ENCODE measurements at places on chromosomes 4 and X. TPM values are rescaled to one million over a fixed set of nuclear protein-coding genes. Genes with fewer than 3 reads are reported as not detected.

GPRASP1 gene
- 3.7 TPM for total RNA-seq

PROM1 gene
- not detected for total RNA-seq

SOWAHD gene
- total RNA-seq = 0.09 TPM

AGA gene
- 32.5 TPM for total RNA-seq

MAGEA2B gene
- not detected for total RNA-seq

GRID2 gene
- total RNA-seq = 0.32 TPM

ABCE1 gene
- total RNA-seq = 121 TPM

SPANXB1 gene
- total RNA-seq = not detected

TRAM1L1 gene
- total RNA-seq = 3.3 TPM

CTAG1A gene
- not detected for total RNA-seq

SPANXD gene
- not detected for total RNA-seq

ATP5ME gene
- 39.6 TPM for total RNA-seq

TMSB15C gene
- 3.6 TPM for total RNA-seq

SOX3 gene
- not detected for total RNA-seq

DCAF4L1 gene
- 0.23 TPM for total RNA-seq

OPRPN gene
- not detected for total RNA-seq

PNMA3 gene
- total RNA-seq = 0.89 TPM

DCK gene
- 14.3 TPM for total RNA-seq

GYPA gene
- not detected for total RNA-seq

CDX4 gene
- total RNA-seq = not detected

MAGEB1 gene
- total RNA-seq = not detected

H2BW2 gene
- not detected for total RNA-seq

NAA10 gene
- total RNA-seq = 54.9 TPM

KLHL4 gene
- total RNA-seq = 6.8 TPM

LGI2 gene
- total RNA-seq = under 0.01 TPM

VCX gene
- not detected for total RNA-seq

RPA4 gene
- total RNA-seq = 0.92 TPM

EVC gene
- total RNA-seq = 53.4 TPM

UGT2B11 gene
- total RNA-seq = not detected

GAGE12F gene
- total RNA-seq = not detected

SLC2A9 gene
- 2.7 TPM for total RNA-seq

ZCCHC4 gene
- 14.3 TPM for total RNA-seq

PGK1 gene
- 831 TPM for total RNA-seq

XK gene
- under 0.01 TPM for total RNA-seq

MAML3 gene
- 1.2 TPM for total RNA-seq

ZNF630 gene
- total RNA-seq = 0.97 TPM

OCIAD1 gene
- 104 TPM for total RNA-seq

PWWP3B gene
- total RNA-seq = 2.1 TPM

SLITRK4 gene
- total RNA-seq = 3.6 TPM

SPOCK3 gene
- 1.4 TPM for total RNA-seq

KLHL34 gene
- not detected for total RNA-seq

PRR32 gene
- not detected for total RNA-seq

TLR10 gene
- not detected for total RNA-seq

FAM9B gene
- total RNA-seq = not detected

YY2 gene
- total RNA-seq = 2.1 TPM

SERPINA7 gene
- total RNA-seq = not detected

ALPK1 gene
- 19.3 TPM for total RNA-seq

PNCK gene
- total RNA-seq = 0.59 TPM

PRSS48 gene
- not detected for total RNA-seq

GPC3 gene
- total RNA-seq = 19.3 TPM

APOO gene
- total RNA-seq = 8.3 TPM

USP51 gene
- total RNA-seq = 1.5 TPM

LEF1 gene
- 0.28 TPM for total RNA-seq

TREX2 gene
- total RNA-seq = 1.8 TPM

BMPR1B gene
- total RNA-seq = 0.74 TPM

ATP1B4 gene
- total RNA-seq = not detected

FAM3A gene
- total RNA-seq = 34.4 TPM

SMR3B gene
- total RNA-seq = not detected

PABPC4L gene
- total RNA-seq = 25.2 TPM

TMEM164 gene
- total RNA-seq = 44.2 TPM
